Subcutaneous adipose tissue (tissue), 4 donors: ENCODE measurements at places on chromosomes 5 and 9. TPM values are rescaled to one million over a fixed set of nuclear protein-coding genes. Genes with fewer than 3 reads are reported as not detected.

The NR6A1 gene
- total RNA-seq, result 1.1 TPM

The IRX1 gene
- 9.4 TPM for total RNA-seq

The FBXW2 gene
- 41.2 TPM for total RNA-seq

The FOXD4L4 gene
- total RNA-seq, result not detected

The JAKMIP2 gene
- total RNA-seq, result 13.4 TPM

The IFNB1 gene
- not detected for total RNA-seq

The FBP1 gene
- 160 TPM for total RNA-seq

The RNF180 gene
- total RNA-seq, result 4.9 TPM

The SHB gene
- 5.7 TPM for total RNA-seq
